ENCODE measurements at places on chromosomes 16 and 17.
A peak's percentile ranks its signal among the peaks of the same experiment; 100 is the strongest.

DNA sequence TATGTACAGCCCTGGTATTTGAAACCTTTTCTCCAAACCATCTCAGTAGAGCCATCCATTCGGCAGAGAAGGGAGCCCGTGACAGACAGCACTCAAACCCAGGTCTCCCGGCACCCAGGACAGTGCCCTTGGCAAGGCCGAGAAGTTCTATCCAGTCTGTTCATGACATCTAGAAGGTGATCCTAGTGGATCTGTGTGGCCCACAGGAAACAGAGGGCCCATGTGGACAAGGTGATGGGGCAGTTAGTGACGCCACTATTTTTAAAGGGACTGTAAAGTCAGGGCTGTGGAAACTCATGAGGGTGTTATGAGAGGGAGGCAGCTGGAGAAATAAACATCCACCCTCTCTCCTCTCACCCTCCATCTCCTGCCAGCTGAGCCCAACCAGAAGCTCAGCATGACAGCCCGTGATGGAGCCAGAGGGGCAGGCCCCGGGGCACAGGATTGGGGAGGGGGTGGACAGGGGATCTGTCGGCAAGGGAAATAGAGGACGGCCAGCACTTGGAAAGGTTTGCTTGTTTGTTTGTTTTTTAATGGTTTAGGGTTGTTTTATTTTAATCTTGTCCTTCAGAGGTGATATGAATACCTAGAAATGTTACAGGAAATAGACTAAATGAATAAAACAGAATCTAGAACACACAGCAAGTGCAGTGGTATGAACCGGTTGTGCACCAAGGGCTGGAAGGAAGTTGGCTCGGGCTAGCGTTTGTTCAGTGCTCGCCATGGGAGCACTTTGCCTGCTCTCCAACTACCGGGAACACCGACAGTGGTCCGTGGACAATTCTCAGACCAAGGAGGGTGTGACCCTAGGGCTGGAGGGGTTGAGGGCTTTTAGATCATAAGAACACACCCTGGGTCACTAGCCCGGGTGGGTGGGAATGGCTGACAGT lies 17.1 kb downstream of the MYLK3 start:
- DNase-seq: no peak

GRCh38 chr16:75983296-75983695 lies 257.0 kb upstream of the CPHXL start:
- no peak for DNase-seq

DNA sequence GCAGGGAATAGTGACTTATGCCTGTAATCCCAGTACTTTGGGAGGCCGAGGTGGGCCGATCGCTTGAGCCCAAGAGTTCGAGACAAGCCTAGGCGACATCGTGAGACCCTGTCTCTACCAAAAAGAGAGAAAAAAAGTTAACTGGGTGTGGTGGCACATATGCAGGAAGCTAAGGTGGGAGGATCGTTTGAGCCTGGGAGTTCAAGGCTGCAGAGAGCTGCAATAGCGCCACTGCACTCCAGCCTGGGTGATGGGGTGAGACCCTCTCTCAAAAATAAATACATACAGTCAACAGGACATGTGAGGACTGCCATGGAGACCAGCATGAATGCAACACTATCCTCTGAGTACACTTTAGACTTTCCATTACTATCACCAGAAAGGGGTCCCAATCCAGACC lies 15.4 kb upstream of the ST6GALNAC2 start:
- DNase-seq: no peak

GRCh38 chr17:27733773-27734172 lies 66.6 kb downstream of the NOS2 start:
- peak; percentile 3 for DNase-seq

- DNase-seq: no peak
Observed at GRCh38 chr17:37829592-37830123, 84.8 kb upstream of the HNF1B start.

DNA sequence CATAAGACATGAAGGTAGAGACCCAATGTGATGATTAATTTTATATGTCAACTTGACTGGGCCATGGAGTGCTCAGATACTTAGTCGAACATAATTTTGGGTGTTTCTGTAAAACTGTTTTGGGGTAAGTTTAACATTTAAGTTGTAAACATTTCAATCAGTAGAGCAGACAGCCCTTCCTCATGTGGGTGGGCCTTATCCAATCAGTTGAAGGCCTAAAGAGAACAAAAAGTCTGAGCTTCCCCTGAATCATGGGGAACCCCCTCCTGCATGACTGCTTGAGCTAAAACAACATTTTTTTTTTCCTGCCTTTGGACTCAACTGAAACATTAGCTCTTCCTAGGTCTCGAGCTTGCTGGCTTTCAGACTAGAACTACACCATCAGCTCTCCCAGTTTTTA lies 327.3 kb upstream of the SOX9 start:
- DNase-seq: no peak

DNA sequence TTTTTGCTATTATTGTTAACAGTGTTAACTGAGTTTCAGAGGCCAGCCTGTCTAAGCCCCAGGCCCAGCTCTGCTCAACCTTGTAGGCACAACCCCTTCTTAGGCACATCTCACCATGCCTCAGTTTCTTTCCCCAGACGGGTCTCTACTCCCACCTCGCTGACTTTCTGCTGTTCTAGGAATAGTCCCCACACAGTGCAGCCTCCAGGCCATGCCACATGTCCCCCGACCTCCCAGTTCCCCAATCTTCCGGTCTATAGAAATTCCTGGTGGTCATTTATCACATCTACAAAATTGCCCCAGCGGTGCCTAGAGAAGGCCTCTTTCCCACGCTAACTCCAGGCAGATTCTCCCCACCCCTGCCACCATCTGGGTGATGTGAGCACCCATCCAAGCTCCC lies 34.8 kb downstream of the ADGRG5 start:
- DNase-seq: no peak

DNA sequence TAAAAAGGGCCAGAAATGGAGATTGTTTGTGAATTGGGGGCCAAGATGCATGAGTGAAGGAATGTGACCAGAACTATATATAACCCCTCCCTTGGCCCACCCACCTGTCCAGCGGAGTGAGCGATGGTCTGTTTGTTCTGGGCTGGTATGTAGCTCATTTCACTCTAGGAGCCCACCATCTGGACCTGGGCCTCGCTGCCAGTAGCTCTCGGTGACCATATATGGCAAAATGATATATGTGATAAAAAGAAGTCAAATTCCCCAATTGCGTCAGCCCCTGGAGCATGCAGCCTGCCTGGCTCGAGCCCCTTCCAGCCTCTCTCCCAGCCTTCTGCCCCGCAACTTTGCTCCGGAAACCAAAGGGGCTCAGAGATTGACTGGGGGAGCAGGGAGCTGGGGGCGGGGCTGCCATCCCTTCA lies 47.3 kb downstream of the CCDC42 start:
- peak; percentile 77 for DNase-seq

GRCh38 chr16:67236563-67237395 lies 9.8 kb downstream of the TMEM208 start:
- peak; percentile 33 for DNase-seq

GRCh38 chr17:70205401-70205800 lies 36.1 kb downstream of the KCNJ2 start:
- DNase-seq: no peak

- no peak for DNase-seq
Observed at GRCh38 chr16:9013508-9013864, 49.8 kb upstream of the USP7 start.

GRCh38 chr16:4699046-4699556 lies 5.7 kb downstream of the NUDT16L1 start:
- DNase-seq: no peak

DNA sequence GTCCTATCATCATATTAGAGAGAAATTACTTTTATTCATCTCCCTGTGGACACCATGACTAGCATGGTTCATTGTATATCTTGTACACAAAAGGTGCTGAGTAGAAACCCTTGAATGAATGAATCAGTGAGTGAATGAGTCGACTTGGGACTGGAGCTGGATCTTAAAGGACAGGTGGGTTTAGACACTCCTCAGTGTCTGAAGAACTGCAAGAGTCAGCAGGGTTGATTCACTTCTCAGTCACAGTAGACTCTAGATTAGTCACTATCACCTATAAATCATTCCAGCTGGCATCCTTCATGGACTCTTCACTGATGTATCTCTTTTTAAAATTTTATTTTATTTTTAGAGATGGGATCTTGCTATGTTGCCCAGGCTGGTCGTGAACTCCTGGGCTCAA lies 30.1 kb upstream of the PMFBP1 start:
- no peak for DNase-seq

DNA sequence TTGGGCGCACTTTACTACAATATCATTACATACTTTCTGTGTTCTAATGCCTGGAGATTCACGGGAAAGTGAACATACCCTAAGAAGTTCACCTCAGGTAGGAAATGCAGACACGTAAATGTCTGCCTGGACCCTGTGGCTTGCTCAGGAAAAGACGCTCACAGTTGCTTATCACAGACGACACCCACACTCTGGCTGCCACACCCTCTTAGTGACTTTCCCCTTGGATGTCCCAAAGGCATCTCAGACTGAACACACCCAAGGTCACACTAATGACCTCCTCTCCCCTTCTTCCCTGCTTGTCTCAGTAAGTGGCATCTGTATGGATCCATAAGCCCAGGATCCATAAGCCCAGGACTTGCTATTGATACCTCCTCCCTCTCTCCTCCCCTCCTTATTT lies 32.6 kb downstream of the CDRT15 start:
- DNase-seq: no peak

- DNase-seq: peak; percentile 61
Observed at GRCh38 chr16:86219655-86220445, 290.5 kb upstream of the FOXF1 start.

DNA sequence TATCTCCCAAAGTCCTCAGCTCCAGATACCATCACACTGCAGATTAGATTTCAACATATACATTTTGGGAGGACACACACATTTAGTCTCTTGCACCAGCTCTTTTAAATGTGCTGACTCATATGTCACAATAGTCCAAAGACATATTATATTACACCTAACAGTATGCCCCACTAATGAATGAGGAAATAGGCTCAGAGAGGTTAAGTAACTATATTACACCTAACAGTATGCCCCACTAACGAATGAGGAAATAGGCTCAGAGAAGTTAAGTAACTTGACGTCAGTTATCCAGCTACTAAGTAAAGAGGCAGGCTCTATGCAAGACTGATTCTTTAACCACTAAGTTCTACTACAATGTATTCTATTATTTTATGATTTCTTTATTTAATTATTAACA lies 9.7 kb downstream of the IRX6 start:
- DNase-seq: no peak

DNA sequence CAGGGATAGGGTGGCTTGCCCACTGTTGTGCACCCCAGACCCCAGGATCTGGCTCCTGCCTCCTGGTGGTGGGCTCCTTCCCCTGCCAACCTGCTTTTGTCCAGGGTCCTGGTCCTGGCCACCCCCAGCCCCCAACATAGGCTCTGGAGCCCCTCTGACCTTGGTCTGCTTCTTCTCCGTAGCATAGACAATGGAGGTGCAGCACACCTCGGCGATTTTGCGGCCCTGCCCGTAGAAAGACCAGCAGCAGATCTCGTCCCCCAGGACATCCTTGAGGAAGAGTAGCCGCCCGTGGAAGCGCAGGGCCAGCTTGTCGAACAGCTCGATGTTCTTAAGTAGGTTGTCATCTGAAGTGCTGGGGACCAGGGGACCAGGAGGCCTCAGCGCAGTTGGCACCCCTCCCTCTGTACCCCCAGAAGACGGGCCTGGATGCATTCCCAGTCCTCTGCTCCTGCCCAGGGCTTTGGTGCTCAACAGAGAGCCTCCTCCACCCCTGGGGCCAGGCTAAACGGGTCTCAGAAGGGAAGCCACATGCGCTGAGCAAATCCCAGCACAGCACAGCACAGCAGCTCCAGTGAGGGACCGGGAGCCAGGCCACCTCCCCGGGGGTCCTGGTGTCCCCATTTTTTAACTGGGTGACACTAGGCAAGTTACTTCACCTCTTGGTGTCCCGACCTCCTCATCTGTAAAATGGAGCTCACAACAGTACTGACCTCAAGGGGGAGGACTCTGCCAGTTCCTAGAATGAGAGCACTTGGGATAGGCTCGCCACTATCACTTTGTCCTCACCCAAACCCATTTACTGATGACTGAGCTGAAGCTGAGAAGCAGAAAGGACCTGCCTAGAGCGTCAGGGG lies 10.8 kb downstream of the ASPHD1 start:
- DNase-seq: no peak

DNA sequence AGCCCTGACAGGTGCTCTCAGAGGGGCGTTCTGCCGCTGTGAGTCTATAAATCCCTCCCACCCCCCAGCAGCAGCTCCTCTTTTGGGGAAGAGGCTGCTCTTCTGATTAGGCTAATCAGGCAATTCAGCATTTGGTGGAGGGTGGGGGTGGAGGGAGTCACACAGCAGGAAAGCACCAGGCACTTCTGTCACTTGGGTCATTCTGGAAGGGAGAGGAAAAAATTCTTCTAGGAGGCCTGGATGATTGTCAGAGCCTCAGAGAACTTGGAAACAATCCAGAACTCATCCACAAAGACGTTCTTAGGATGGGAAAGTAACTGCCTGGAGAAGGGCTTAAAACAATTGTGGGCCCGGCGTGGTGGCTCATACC lies 7.3 kb upstream of the SSTR2 start:
- no peak for DNase-seq

DNA sequence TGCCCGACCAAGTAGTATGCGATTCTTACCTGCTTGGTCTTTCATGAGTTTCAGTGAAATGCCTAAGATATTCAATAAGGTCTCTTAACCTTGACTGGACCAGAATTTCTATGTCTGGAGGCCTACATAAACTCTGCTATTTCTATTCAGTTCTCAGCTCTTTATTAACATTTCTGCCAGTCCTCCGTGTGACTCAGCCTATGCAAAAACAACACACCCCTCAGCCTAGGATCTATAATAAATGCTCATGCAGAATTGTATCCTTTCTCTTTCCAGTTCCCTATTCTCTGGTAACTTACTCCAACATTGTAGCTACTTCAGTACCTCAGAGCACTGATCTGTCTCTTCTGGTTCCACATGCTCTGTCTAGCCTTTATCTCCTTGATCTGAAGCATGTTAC lies 1507.4 kb downstream of the CDH11 start:
- no peak for DNase-seq

- DNase-seq: no peak
Observed at GRCh38 chr17:45246861-45247428, 14.9 kb downstream of the SPATA32 start.

GRCh38 chr17:73096866-73097265 lies 4.4 kb upstream of the SLC39A11 start:
- peak; percentile 50 for DNase-seq

- no peak for DNase-seq
Observed at GRCh38 chr16:14418795-14419225, 211.2 kb downstream of the PARN start.

DNA sequence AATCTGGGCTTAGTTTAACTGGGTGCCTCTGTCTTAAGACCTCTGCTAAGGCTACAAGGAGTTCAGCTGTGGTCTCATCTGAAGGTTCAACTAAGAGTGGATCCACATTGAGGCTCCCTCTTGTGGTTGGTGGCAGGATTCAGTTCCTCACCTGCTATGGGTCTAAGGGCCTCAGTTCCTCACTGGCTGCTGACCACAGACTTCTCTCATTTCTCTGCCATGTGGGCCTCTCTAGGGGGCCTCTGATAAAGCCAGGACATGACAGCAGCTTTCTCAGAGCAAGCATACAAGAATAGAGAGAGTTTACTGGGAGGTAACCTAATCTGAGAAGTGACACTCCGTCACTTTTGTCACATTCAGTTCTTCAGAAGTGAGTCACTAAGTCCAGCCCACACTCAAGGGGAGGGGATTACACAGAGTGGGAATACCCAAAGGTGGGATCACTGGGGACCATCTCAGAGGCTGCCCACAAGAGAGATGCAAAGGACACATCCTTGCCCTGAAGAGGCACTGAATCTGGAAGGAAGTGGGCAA lies 19.2 kb upstream of the ABAT start:
- peak; percentile 4 for DNase-seq
